ENCODE measurements at places on chromosomes 3 and 15.

DNA sequence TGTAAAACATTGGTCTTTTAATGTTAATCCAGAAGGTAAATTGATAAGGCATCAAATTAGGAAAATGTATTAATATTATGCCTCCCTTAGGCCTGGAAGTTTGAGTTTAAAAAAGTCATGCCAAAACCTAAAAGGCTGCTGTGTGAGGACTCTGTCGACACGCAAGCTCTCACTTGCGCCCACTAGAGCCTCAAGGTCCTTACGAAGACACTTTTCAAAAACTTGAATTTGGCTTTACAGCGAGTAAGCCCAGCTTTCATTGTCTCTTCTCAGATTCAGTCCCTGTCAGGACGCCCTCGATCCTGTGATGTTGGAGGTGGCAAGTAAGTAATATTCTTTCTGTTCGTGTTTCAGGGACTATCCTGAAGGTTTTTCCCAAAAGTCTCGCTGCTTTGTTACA, 89.7 kb downstream of the CRTC3 start:
- no peak for DNase-seq

GRCh38 chr3:107868449-107868848, 222.4 kb downstream of the CD47 start:
- DNase-seq = no peak

DNA sequence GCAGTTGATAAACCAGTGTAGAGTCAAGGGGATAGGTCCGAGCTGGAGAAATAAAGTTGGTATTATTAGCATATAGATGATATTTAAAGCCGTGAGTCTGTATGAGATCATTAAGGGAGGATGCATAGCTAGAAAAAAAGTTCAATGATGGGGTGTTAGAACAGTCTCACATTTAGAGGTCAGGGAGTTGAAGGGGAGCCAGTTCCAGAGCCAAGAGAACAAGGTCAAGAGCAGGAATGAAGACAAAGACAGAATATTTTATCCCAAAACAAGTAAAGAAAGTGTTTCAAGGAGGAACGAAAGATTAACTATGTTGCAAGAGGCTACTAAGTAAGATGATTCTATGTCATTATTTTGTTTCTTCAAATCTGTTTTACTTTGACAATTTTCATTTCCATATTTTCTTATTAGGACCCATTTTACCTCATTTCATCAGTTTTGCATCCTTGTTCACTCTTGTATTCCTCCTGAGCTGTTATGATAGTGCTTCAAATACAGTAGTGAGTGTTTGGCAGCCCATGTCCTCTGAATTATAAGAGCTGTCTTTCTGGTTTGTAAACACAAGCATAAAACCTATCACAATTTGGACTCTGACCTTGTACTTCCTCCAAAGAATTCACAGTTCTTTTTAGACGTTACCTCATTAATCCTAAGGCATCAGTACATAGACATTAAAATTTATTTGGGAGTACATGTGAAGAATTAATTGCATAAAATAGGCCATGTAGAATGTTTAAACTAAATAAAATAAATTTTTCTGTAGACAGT, 695.7 kb upstream of the NECTIN3 start:
- no peak for DNase-seq

DNA sequence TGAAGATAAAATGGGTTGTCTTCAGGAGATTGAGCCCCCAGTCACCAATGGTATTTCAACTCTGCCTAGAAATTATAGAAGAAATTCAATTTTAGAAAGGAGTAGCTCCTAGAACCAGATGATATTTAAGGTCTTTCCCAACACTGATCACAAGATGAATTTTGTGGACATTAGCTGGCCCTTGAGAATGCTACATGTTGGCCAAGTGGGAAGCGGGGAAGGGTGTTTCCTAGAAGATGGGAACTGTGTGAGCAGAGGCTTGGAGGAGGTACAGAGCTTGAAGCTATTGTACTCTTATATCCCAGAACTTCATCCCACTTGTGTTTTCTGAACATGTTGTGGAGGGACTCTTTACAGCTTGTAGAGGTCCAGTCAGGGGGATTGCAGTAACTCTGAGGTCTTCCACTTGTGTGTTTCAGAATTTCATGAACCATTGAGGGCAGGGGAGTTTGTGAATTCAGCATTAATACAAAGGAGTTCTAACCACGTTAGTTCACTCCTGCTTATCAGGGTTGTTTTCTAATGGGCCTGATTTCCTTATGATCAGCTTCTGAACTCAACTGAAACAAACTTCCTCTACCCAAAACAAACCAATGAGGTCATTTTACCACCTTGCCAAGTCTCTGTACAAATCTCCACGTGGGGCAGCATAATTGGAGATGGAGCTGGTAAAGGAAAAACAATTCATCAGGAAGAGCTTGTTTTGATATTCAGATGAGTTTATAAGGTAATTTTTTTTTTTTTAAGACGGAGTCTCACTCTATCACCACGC, 152.6 kb upstream of the TPM1 start:
- DNase-seq = no peak

DNA sequence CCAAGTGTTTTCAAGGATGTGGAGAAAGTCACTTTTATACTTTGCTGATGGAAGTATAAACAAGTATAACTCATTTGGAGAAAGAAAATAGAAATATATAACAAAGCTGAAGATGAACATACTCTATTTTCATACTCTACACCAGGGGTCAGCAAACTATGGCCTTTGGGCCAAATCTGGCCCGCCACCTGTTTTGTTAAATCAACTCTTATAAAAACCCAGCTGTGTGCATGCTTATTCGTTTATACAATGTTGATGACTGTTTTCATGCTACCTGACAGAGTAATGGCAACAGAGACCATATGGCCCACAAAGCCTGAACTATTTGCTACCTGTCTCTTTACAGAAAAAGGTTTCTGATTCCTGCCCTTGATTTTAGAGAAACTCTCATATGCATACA, 124.0 kb downstream of the NR1D2 start:
- DNase-seq = no peak

- DNase-seq = no peak
Observed at GRCh38 chr3:65561617-65562016, 477.1 kb downstream of the MAGI1 start.

- DNase-seq = no peak
Observed at GRCh38 chr3:158167737-158168557, 58.1 kb downstream of the RSRC1 start.

- DNase-seq = no peak
Observed at GRCh38 chr3:152834776-152835600, at the start of gene P2RY1. P2RY1 (plus strand) TSS chr3:152835131; CDS start chr3:152835783, 652 bp downstream.

DNA sequence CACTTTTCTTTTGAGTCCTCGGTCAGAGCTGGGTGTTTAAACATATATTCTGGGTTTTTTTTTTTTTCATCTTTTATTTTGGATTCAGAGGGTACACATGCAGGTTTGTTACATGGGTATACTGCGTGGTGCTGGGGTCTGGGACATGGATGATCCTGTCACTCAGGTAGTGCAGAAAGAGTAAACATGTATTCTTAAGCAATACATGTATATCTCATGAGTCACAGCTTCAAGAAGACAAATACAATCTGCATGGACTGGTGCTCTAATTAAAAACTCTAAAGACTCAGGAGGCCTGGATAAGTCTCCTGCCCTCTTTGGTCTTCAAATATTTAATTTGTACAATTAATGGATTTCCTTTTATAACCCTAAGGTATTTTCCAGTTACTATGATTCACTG, 50.6 kb upstream of the PHLDB2 start:
- no peak for DNase-seq

DNA sequence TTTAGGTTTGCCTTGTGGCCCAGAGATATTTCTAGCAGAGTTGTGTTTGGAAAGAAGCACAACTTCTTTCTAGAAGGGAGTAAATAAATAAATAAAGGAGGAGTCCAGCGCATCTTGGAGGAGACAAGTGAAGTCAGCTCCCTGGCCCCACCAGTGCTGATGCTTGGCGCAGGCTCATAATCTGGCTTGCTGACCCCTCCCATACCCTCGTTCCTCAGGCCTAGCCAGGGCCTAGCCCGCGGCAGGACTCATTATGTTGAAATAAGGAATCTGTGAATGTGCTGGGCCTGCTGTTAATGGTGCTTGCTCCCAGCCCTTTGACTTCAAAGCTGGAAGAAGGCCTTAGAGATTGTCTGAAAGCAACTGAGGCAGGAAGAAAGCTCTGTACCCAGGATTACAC, 3.1 kb downstream of the ZNF710 start:
- DNase-seq = no peak

DNA sequence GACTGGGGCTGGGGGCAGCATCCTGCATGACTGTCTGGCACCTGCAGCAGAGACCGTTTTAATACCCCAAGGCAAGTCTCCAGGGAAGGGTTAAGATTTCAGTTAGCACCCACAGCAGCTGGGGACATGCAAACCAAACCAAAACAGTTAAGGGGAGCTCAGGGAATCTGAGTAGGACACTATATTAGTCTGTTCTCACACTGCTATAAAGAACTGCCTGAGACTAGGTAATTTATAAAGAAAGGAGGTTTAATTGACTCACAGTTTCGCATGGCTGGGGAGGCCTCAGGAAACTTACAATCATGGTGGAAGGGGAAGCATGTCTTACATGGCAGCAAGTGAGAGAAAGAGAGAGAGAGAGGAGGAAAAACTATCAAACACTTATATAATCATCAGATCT, 25.3 kb downstream of the GALNT15 start:
- DNase-seq = no peak

- DNase-seq = no peak
Observed at GRCh38 chr15:55526559-55527036, 18.6 kb upstream of the DNAAF4 start.

- DNase-seq = no peak
Observed at GRCh38 chr3:97138914-97139541, 324.6 kb downstream of the EPHA6 start.

GRCh38 chr3:111324645-111325044, 217.4 kb upstream of the CD96 start:
- no peak for DNase-seq

- no peak for DNase-seq
Observed at GRCh38 chr3:51830345-51830744, 31.1 kb upstream of the IQCF2 start.

GRCh38 chr3:128174675-128175590, 21.7 kb downstream of the EEFSEC start:
- DNase-seq = no peak

All from CD8-positive, alpha-beta memory T cell (primary cell).